ENCODE measurements at places on chromosomes 5 and 9.

DNA sequence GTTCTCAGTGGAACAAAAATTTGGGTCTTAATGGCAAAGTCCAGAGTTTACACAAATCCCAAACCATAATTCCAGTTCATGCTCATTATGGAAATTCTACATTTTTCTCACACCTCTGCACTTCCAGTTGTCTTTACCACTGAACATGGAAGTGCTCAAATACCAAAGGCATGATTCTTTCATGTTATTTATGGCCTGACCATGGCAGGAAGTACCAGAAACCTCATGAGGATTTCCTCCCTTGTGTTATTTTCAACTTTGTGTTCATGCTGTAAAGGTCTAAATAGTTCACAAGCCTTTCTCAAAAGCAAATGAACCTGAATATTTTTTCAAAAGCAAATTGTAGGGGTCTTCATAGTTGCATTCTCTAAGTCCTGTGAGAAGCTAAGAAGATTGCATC is 82.0 kb upstream of the ITGA1 start:
- no peak for DNase-seq

GRCh38 chr9:122827761-122828093 is 661 bp downstream of the PDCL start:
- DNase-seq, result no peak

- no peak for DNase-seq
These were observed 224.6 kb downstream of the GAS1 start for GRCh38 chr9:86722706-86723075.

GRCh38 chr9:7970681-7971330 is 171.2 kb upstream of the DMAC1 start:
- no peak for DNase-seq

DNA sequence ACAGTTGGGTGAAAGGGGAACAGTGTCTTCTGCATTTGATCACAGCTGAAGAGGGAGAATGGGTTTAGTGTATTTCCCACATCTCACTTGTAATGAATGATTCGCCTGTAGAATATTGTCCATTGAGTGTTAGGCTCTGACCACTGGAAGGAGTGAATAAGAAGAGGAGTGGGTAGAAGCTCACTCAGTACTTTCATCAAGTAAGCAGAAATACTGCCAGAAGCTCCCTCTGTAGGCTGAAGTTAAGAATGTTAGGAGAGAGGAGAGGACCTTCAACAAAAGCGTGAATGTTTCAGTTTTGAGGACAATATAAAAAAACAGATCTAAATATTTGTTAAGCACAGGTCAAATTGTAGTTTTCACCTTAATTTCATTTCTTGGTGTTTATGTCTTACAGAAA is 27.5 kb downstream of the FSD1L start:
- no peak for DNase-seq

DNA sequence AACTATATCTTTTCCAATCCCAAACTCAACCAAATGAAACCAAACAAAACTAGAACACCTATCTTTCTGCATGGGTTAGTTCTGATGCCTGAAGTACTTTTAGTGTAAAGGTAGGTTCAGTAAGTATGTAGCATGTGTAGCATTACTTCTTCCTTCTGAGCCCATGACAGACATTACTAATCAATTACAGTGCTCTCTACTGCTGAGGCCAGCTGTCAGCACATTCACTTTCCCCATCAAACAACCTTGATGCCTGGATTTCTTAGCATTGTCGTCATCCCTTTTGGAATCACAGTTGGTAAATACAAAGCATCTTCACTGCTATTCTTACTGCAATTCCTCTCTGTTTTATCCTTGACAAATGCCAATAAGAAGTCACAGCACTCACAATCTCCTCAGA is 103.2 kb downstream of the PTTG1 start:
- DNase-seq, result no peak

GRCh38 chr9:89675058-89675742 is 70.4 kb downstream of the GADD45G start:
- DNase-seq, result no peak

- no peak for DNase-seq
These were observed 94.5 kb upstream of the SPATA31D4 start for GRCh38 chr9:81833563-81834345.

- DNase-seq, result no peak
These were observed 1.1 kb upstream of the S1PR3 start for GRCh38 chr9:88990041-88990728.

GRCh38 chr5:159825551-159826051 is 90.7 kb upstream of the ADRA1B start:
- DNase-seq, result no peak

GRCh38 chr9:115672477-115673316 is 480.9 kb upstream of the PAPPA start:
- no peak for DNase-seq

- DNase-seq, result no peak
These were observed 216.3 kb downstream of the CDK5RAP2 start for GRCh38 chr9:120363697-120364096.

GRCh38 chr5:41736641-41737040 is 133.6 kb downstream of the OXCT1 start:
- DNase-seq, result no peak

- DNase-seq, result no peak
These were observed 254.3 kb upstream of the PDE4D start for GRCh38 chr5:60147791-60148190.

DNA sequence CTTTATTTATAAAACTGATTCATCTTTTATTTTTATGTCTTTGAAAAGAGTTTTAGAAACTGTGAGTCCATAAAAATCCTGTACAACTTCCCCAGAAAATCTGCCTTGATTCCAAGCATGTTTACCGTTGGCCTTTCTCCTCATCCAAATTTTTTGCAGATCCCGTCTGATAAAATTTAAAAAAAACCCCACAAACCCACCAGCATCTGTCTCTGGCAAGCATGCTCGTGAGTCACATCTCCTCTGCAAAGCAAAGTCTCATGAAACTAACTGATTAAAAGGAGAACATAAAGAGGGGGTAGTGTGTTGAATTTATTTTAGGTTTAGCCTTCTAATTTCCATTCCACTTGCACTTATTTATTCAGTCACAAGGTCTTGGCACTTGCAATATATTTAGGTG is 109.4 kb downstream of the MAT2B start:
- DNase-seq, result no peak

DNA sequence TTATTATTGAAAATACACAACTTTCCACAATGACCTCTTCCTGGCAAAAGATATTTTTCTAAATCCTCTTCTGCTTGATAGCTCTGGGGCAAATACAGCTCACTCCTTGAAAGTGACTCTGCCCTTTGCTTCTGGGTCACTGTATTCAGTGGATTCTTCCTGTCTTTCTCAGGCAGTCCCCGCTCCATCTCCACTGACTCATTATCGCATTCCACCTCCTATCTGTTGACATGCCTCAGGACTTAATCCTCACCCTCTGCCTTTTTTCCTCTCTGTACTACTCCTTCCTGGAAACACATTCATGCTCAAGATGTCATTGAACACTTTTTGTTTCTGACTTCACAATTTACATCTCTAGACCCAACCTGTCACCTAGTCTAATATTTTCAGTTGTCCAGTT is 8.4 kb upstream of the RGS7BP start:
- no peak for DNase-seq

GRCh38 chr5:150757087-150757649 is 1.6 kb downstream of the DCTN4 start:
- DNase-seq, result no peak

DNA sequence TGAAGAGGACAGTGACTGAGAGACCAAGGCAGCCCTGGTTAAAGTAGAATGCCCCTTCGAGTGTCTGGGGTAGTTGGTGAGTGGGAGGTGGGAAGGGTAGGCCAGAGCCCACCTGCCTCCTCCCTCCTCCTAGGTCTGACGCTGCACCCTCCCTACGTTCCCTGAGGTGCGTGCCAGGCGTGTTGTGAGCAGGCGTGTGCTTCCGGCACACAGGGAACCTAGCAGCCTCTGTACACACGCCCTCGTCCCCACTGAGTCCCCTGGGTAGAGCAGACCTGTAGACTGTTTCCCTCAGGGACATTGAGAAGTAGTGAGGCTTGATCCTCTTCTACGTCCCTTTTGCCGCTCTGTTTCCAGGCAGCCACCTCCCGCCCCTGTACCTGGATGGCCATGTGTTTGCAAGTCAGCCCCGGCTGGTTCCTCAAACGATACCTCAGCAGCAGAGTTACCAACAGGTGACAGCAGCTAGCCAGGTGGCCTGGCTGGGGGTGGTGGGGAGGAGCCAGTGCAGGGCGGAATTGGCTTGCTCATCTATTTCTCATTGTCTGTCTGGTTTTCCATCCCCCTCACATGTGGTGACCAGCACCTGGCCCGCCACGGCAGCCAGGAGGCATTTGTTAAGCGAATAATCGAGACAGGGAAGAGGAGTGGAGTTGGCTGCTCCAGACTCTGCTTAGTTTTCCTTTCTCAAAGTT is 16.8 kb upstream of the POMT1 start:
- DNase-seq, result no peak

GRCh38 chr9:125911861-125912644 is 164.9 kb downstream of the PBX3 start:
- DNase-seq, result no peak

DNA sequence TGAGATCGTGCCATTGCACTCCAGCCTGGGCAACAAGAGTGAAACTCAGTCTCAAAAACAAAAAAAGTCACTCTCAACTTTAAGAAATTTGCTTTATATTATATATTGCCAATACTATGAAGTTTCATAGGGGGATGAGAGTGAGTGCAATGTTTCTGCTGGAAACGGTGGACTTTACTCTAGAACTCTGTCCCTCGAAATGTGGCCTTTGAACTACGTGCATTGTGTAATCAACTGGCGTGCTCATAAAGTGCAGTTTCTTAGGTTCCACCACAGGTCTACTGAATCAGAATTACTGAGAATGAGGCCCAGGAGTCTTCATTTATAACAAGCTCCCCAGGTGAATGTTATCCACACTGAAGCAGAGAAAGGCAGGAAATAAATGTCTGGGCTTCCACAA is 24.1 kb downstream of the OR2K2 start:
- DNase-seq, result no peak

DNA sequence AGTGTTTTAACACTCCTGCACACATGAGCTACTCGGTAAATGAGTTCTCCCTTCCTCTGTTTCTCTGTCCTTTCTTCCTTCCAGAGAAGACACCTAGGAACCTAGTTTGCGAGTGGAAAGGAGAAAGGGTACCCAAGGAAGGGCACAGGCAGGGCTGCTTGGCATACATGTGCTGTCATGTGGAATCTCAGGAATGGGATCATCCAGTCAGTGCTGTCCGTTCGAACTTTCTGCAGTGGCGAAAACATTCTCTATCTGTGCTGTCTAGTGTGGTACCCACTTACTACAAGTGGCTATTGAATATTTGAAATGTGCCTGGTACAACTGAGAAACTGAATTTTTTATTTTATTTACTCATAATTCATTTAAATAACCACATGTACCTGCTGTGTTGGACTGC is 28.0 kb downstream of the NLN start:
- DNase-seq, result no peak

DNA sequence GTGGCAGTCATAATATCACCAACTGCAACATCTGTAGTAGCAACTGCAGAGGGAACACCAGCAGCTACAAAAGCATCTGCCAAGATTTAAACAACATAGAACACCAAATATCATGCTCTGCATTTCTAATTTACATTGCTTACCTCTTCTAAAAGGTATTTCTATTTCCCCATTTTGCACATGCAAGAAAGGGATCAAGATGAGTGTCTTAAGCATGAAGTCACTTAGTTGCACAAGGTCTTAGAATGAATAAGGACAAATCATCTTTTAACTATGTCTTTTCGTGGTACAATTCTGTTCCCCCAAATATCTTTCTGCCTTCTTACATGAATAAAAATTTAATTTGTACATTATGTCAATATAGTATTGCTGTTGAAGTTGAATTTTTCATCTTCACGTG is 1746.4 kb downstream of the EFNA5 start:
- DNase-seq, result no peak

GRCh38 chr9:123495731-123496130 is 139.7 kb downstream of the CRB2 start:
- DNase-seq, result no peak

GRCh38 chr5:160312134-160312959 is at the start of gene CCNJL:
Gene CCNJL (minus strand): TSS chr5:160312564. CDS start chr5:160311923, 641 bp downstream.
- DNase-seq, result peak; percentile 60

DNA sequence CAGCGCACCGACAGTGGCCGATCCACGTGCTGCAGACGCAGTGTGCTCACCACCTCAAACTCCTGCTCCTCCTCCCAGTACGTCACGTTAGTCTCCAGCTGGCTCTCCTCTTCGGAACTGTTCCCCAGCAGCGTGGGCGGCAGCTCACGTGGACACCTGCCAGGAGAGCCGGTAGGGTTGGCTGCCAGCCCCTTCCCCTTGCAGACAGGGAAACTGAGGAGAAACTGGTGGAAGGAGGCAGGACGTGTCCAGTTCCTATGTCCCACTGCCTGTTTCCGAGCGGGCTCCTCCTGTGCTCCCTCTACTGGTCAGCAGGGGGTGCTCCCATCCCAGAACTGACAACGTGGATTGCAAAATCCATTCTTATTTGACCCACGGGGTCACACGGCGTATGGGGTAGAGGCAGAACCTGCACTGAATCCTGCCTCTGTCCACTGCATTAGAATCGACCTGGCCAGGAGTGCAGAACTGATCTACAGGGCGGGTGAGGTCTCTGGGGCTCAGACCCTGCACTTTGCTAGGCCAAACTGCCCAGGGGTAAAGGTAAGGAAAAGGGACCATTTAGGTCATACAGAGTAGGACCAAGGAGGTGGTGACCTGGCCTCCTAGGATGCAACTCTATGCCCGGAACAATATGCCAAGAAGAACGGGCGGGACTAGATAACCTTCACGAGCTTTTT is 25.7 kb downstream of the PDGFRB start:
- peak; percentile 29 for DNase-seq

GRCh38 chr9:105608721-105609598 is 51.0 kb downstream of the FKTN start:
- no peak for DNase-seq

DNA sequence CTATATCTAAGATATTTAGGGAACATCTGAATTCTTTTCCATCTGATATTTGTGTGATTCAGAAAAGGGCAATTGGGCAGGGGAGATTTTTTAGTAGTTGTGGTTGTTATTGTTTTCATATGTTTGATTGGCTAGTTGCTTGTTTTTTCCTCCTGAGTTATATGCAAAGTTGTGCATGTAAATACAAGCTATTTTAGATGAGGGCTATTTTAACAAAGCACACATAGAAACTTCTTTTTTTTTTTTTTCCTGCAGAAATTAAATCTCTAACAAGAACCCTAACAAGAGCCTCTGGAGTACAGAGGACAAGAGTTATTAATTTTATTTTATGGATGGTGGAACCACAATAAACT is 559.1 kb downstream of the CETN3 start:
- DNase-seq, result no peak

DNA sequence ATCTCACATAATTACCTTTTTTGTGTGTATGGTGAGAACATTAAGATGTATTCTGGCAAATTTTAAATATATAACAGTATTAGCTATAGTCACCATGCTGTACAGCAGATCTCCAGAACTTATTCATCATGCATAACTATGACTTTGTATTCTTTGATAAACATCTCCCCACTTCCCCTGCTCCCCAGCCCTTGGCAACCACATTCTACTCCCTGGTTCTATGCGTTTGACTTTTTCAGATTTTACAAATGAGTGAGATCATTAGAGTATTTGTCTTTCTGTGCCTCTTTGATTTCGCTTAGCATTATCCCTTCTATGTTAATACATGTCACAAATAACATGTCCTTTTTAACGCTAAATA is 49.4 kb downstream of the SMC2 start:
- no peak for DNase-seq

- no peak for DNase-seq
These were observed 111.8 kb downstream of the EFNA5 start for GRCh38 chr5:107558823-107559375.

GRCh38 chr9:111984086-111984802 is 87.6 kb downstream of the UGCG start:
- no peak for DNase-seq

- DNase-seq, result no peak
These were observed 61.8 kb upstream of the PTPRD start for GRCh38 chr9:10674586-10674985.

- DNase-seq, result no peak
These were observed 11.8 kb upstream of the CXXC5 start for GRCh38 chr5:139636207-139636792.
